ENCODE measurements at places on chromosomes 16 and 17.

DNA sequence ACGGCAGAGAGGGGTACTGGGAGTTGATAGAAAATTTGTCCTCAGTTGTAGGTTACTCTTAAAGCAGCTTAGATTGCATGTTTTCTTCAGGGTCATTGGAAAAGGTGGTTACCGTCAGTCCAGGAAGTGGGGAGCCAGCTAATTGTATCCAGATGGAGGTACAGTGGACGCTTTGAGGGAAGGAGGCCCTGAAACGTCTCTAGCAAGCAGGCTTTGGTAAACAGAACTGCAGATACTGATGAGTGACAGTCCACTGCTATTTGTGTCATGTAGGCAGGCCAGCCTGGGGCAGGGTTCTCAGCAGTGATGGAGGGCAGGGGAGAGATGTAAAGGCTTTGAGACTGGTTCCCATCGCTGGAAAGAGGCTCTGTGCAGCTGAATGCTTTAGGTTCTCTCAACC is 30.2 kb upstream of the ST6GALNAC1 start:
- DNase-seq: no peak

DNA sequence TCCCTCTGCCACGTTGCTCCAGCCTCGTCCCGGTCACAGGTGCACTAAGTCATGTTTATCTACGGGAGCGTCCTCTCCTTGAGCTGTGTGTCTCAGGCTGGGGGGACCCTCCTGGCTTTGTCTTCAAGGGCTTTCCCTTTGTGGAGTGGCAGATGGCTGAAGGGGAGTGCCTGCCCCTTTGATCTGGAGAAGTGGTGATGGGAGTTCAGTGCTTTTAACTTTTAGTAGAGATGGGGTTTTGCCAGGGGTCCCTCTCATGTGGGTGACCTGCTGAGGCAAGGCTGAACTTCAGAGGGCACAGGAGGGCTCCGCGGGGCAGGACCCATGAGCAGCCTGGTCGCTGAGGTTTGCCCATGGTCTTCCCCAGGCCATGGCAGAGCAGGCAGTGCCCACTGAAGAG is 73.1 kb upstream of the CDC42EP4 start:
- no peak for DNase-seq

DNA sequence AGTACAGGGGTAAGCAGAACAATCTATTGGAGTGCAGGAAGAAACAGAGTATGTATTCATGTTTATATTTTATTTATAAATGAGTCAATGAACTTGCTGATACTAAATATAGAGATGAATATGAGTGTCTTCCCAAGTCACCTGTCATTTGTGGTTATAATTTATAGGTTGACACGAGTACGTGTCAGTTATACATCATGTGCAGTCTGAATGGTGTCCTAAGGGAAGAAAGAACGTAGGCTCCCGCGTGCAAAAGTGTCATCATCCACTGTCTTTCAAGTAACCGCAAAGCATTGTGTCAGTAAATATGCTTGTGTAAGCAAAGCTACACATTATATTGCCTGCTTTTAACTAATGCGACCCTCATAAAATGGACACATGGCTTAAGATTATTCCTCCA is 786.1 kb downstream of the KCNJ2 start:
- no peak for DNase-seq

GRCh38 chr17:37340804-37341203 is 35.0 kb upstream of the C17orf78 start:
- no peak for DNase-seq

DNA sequence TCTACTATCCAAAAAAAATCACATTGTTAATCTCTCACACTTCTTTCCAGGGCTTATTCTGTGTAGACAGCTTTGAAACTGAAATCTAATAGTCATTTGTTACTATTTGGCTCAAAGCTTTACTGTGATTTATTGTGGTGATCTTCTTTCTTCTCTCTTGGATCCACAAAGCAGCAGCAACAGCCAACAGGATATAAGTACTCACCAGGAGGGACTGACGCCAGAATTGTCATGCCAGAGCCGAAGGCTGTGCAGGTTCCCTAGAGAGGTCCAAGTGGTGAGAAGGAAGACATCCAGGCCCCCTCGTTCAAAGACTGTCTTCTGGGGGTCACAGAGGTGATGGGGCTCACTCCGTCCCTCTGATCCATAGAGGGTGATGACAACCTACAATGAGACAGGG is 33.3 kb downstream of the PKD1L3 start:
- no peak for DNase-seq

DNA sequence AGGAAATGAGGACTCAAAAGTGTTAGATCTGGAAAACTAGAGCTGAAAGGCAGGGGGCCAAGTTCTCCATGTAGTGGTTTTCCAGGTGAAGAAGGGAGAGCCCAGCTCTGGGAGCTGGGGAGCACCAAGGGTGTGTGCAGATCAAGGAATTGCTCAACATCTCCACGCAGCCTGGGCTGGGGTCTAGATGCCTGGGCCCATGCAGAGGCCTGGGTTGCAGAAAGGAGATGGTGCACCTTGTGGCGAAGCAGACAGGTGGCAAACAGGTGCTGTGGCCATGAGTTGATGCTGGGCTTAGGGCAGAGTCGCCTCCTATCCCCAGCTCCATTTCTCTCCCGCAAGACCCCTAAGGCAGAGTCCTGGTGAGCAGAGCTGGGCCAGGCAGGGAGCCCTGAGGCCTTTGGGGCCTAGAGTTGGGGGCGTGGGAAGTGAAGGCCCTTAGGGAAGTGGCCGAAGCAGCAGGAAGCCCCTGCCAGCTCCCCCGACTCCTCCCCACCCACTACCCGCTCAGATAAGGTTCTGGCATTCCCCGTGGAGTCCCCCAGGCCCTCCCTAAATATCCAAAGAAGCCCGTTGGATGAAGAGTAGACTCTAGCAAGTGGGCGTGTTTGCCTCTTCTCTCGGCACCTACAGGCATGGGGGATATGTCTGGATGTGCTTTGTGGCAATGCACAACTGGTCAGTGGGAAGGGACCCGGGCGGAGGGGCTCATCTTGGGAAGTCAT is 777 bp downstream of the FOXN1 start:
- no peak for DNase-seq

DNA sequence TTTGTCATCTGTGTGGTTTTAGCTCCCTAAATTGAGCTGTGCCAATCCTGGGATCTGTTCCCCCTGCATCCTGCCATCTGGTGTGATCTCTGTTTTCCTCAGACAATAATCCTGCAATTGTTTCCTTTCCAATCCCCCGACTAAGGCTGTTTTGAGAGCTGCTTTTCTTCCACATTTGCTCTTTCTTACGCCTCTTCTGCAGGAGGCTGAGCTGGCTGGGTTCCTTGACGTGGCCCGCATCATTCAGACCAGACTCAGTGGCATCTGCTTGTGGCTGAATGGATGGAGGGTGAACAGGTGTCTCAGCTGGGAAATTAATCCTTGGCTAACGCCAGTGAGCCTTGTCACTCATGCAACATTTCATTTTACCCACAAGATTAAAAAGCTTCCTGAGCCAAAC is 9.8 kb upstream of the MED9 start:
- DNase-seq: no peak

- DNase-seq: no peak
Measured at GRCh38 chr17:71987634-71988033, 133.2 kb upstream of the SOX9 start.

DNA sequence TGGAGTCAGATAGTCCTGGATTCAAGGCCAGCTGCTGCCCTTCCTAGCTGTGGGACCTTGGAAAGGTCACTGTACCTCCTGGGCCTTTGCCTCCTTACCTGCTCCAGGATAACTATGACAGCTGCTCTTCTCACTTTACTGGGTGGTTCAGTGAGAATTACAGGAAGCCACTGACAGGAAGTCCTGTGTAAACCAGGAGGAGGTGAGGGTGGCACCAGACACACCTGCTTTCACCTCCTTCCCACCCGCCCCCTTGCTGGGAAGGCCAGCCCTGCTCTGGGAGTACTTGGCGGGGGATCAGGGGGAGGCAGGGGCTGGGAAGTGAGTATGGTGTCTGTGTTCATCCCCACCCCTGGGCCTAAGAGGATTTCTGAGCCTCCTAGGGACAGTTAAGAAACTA is 42.6 kb downstream of the CPNE2 start:
- no peak for DNase-seq

- DNase-seq: no peak
Measured at GRCh38 chr16:88883117-88883895, 16.8 kb upstream of the PABPN1L start.

DNA sequence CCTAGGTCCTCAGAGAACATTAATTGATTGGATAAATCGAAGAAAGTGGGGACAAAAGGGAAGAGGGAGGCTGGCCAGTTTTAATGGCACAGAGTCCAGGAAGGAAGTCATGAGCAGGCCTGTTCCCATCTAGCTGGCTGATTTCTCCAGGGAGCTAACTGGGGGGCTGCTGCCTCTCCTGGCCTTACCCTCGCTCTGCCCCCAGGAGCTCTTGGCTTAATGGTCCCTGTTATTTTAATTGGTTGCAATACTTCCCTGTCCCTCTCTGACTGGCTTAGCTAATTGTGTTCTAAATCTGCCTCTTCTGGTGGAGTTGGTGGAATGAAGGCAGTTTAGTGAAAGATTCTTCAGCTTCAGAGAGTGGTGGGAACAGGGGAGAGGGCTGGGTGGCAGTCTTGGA is 61.4 kb downstream of the MGAT5B start:
- no peak for DNase-seq

GRCh38 chr16:9378876-9379275 is 287.4 kb downstream of the HAPSTR1 start:
- DNase-seq: no peak

DNA sequence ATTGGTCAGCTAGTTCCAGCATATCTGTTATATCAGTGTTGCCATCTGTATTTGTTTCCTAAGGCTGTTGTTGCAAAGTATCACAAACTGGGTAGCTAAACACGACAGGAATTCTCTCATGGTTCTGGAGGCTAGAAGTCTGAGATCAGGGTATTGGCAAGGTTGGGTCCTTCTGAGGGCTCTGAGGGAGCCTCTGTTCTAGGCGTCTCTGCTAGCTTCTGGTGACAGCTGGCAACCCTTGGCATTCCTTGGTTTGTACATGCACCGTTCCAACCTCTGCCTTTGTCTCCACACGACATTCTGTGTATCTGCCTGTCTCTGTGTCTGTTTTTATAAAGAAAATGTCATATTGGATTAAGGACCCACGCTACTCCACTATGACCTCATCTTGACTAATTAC is 219.9 kb upstream of the NLRP1 start:
- DNase-seq: no peak

- peak; percentile 98 for DNase-seq
Measured at GRCh38 chr16:53503270-53503923, 388 bp upstream of the AKTIP start.

DNA sequence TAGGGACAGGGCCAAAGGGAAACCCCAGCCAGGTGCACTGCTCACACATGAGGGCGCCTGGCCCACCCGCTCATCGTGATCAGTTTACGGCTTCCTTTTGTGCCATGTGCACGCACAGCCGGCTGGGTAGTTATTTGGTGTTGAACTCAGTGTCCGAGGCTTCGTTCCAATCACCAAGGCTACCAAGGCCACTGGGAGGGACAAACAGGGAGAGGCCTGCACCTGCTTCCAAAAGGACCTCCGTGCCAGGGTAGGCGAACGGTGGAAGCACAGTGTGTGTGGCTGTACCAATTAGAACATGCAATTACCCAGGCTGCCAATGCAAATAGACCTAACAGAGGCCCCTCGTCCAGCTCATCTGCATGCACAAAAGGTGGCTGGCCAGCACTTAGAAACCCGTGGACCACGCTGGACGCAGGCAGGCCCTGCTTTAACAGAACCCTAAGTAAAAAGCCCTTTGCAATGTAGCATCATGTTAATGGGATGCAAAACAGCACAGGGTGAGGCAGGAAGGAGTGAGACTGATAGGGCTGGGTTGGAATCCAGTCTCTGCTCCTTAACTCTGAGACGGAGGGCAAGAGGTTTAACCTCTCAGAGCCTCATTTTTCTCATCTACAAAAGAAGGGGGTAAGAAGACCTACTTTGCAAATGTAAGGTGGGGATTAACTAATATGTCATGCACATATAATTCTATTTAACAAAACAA is 204.0 kb downstream of the XYLT1 start:
- no peak for DNase-seq

DNA sequence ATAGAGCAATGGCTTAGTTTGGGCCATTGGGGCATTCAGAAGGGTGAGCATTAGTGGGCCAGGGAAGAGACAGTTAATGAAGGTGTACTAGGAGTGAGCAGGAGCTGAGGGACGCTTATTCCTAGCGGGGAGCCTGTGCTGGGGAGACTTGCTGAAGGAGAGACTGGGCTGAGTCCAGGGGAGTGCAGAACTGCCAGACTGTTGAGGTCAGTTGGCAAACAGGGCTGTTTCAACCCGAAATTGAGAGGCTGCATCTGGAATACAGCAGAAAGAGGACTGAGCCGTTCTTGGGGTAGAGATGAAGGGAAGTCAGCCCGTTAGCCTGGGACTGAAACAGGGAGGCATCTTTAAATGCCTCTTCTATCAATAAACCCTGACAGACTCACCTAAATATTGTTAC is 33.2 kb downstream of the MAP2K6 start:
- no peak for DNase-seq

GRCh38 chr17:62678214-62678919 is 50.9 kb downstream of the MRC2 start:
- DNase-seq: no peak

GRCh38 chr16:14418795-14419225 is 211.2 kb downstream of the PARN start:
- DNase-seq: no peak

- DNase-seq: no peak
Measured at GRCh38 chr17:78683408-78683961, 98.6 kb downstream of the CYTH1 start.
